Activated CD4-positive, CD25-positive, alpha-beta regulatory T cell treated with anti-CD3 and anti-CD28 coated beads, Interleukin-2, amount 50 U/mL, for 72 hours (primary cell): ENCODE measurements at places on chromosomes 16 and 17.

DNA sequence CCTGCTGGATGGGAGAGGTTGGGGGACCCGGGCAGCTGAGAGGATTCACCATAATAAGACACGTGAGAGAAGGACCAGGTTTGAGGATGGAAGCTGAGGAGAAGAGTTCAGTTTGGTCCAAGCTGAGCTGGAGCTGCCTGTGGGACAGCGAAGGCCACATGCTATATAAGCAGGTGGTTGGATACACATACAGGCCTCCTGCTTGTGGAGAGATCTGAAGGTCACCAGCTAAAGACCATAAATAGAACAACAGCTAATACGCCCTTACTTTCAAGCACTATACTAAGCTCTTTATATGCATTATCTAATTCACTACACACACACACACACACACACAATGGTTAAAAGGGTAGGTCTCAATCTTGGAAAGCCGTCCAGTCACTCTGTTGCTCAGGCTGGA is 32.1 kb downstream of the DUSP14 start:
- DNase-seq = no peak

GRCh38 chr16:55123652-55124051 is 193.0 kb downstream of the IRX5 start:
- no peak for DNase-seq

- no peak for DNase-seq
These were observed 69.9 kb upstream of the NACA2 start for GRCh38 chr17:61660746-61661485.

DNA sequence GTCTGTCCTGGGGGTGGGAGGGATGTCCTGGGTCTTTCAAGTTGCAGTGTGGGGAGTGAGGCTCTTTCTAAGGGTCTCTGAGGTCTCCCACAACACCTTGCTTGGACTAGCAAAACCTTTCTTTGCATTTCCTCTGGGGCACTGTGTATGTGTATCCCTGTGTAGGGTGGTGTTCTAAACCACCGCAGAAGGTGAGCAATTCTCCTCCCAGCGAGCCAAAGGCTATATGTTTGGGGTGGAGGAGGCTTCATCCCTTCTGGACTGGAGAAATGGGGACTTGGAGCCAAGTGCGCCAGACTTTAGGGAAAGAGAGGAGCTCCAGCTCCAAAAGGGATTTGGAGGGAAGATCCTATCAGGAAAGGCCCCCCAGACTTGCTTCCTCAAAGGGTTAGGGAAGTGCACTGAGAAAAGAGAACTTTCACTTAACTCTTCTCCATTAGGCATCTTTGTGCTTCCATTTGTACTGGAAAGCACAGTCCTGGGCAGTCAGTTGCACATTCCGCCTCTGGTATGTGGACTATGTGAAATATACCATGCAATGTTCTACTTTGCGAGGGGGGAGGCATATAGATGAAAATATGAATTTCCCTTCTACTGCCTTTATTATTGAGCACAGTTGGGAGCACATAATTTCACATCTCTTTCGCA is 18.9 kb upstream of the HOXB9 start:
- DNase-seq = no peak

GRCh38 chr16:10871157-10871991 is 5.6 kb upstream of the CIITA start:
- peak; percentile 47 for DNase-seq

GRCh38 chr17:62794666-62794971 is 13.5 kb downstream of the MARCHF10 start:
- DNase-seq = no peak

- peak; percentile 47 for DNase-seq
These were observed 176.3 kb downstream of the RPTOR start for GRCh38 chr17:80720610-80721577.
